ENCODE measurements at places on chromosomes 13 and 19.

- DNase-seq: peak; percentile 10
Measured at GRCh38 chr13:84446972-84447639, 564.8 kb upstream of the SLITRK1 start.

DNA sequence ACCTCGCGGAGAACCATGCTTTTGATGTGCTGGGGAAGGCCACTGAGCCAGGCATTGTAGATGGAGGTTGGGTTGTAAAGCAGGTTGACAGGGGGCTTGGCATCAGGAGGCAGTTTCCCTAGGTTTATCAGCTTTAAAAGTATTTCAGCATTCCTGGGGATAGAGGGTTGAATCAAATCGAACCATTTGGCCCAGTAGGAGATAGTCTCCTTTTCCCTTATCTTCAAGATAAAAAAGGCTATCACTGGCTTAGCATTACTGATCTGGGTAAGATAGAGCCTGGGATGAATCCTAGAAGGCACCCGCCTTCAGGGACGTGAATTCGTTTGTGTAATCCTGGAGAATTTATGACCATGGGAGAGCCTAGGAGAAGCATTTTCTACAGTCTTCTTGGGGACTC is 30.6 kb downstream of the SLC6A16 start:
- no peak for DNase-seq

GRCh38 chr13:41680900-41681299 is 223.6 kb downstream of the RGCC start:
- no peak for DNase-seq

DNA sequence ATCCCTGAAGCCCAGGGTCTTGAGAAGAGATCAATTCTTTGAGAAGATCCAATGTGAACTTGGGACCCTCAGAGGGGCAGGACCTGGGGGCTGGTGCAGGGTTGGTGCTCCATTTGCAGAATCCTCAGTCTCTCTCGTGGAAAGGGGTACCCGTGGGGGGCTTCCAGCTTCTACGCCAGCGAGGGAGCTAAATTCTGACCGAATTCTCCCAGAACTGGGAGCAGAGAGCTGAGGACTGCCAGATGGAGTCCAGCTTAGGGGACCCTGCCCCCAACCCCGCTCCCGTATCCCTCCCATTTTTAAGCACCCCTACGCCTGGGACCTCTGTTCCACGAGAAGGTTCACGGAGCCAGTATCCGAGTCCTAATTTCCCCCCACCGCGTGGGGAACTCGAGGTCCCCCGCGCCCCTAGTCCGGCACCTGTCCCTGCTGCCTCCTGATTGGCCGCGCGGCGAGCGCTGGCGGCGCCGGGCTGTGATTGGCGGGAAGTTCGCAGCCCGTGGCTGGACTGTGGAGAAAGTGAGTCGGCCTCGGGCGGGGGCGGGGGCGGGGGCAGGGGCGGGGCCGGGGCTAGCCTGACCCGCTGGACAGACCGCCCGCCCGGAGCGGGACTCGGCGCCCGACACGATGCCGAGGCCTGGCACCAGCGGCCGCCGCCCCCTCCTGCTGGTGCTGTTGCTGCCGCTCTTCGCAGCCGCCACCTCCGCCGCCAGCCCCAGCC is 4.4 kb upstream of the LTBP4 start:
- DNase-seq: peak; percentile 49

DNA sequence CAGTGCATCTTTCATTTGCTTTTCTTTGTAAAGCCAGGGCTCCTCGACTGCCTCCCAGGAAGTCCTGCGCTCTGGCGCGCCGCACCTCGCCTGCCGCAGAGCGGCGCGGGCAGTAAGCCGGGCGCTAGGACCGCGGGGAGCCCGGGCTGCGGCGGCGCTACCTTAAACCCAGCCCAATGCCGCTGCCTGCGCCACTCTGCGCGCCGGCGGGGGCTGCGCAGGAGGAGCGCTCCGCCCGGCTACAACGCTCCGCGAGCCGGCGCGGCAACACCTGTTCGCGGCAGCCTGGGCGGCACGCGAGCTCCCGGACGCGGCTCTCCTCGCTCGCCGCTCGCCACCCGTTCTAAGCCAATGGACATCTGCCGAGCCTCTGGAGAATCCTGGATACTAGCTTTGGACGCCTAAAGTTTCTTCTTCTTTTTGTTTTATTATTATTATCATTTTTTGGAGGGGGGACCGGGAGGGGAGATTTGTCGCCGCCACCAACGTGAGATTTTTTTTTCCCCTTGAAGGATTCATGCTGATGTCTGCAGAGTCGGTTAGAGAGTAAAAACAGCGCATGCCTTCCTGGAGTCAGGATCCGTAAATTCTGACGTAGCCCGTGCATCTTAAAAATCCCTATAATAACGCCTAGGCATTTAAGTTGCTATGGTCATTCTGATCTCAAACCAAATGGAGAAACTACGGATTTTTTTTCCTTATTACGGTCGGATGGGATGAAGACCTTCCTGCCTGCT is at the start of gene FGF9:
TSS of gene FGF9 (plus strand) at position 191 of the 737 bp plus-strand sequence. CDS start 840 bp downstream, outside the sequence.
- DNase-seq: peak; percentile 78

DNA sequence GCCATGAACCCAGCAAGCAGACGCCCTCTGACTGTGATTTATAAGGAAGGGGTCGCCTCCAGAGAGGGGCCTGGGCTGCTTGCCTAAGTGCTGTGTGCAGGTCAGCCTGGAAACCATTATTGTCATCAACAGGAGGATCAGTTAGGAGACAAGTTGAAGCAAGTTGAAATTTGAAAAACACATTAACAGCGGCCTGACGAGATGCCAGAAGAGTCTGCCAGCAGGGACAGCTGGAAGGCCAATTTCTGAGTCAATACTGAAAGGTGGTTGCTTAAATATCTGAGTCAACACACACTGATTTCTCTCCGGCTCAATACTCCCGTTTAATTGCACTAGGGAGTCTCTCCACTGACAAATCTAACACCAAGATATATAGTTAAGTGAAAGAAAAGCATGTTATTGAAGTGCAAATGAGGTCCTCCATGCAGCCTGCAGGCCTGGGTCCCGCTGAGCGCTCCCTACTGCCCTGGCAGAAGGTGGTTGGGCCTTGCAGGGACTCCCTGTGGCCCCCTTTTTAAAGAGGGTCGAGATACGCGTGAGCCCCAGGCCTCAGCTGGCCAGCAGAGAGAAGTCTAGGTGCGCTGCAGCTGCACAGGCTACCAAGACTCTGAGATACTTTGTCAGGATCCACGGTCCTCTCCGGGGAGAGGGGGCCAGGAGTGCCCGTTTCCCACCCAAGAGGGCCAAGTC is 91.1 kb downstream of the RNASEH2B start:
- peak; percentile 12 for DNase-seq

- no peak for DNase-seq
Measured at GRCh38 chr19:8108560-8109445, 40.6 kb downstream of the FBN3 start.

- DNase-seq: peak; percentile 42
Measured at GRCh38 chr19:40147693-40148347, 43.4 kb upstream of the MAP3K10 start.

- peak; percentile 23 for DNase-seq
Measured at GRCh38 chr13:46184277-46184699, 2.3 kb upstream of the LCP1 start.

DNA sequence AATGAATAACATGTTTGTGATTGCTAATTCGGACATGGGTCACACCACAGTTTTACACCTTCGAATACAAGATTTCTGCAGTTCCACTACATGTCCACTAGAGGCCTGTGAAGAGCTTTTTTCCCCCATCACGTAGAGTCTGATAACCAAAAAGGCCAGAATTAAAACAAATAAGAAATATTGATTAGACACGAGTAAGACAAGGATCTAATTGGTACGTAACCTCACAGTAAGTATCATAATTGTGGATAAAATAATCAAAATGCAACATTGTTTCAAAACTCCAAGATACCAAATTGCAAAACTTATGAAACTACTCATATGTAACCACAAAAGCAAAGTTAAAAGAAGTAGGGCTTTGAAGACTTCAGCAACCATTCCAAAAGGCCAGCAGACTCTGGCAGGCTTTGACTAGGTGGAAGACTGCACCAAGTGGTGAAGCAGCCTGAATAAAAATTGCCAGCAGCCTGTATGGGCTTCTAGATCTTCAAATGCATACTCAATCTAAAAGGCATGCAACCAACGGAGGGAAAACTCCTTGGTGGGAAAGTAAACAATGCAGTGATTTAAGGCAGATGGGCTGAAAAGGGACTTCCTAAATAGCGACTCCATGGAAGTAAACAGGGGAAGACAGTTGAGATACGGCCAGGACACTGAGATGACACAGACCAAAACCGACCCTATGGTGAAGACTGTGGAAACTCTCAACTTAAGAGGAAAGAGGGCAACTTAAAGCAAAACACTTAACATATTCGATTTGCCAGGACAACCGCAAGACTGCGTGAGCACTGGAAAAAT is 56.7 kb downstream of the STARD13 start:
- DNase-seq: peak; percentile 86

GRCh38 chr13:84870190-84870589 is 929.0 kb downstream of the SLITRK6 start:
- DNase-seq: no peak

- DNase-seq: no peak
Measured at GRCh38 chr19:39768334-39768733, 10.3 kb upstream of the LEUTX start.

GRCh38 chr13:35028338-35028867 is 86.3 kb downstream of the NBEA start:
- no peak for DNase-seq

- DNase-seq: peak; percentile 30
Measured at GRCh38 chr13:79810669-79811068, 329.7 kb downstream of the NDFIP2 start.

- no peak for DNase-seq
Measured at GRCh38 chr19:58182577-58182988, 278 bp upstream of the ZNF274 start.

- DNase-seq: no peak
Measured at GRCh38 chr19:33825556-33825955, 28.9 kb downstream of the KCTD15 start.

DNA sequence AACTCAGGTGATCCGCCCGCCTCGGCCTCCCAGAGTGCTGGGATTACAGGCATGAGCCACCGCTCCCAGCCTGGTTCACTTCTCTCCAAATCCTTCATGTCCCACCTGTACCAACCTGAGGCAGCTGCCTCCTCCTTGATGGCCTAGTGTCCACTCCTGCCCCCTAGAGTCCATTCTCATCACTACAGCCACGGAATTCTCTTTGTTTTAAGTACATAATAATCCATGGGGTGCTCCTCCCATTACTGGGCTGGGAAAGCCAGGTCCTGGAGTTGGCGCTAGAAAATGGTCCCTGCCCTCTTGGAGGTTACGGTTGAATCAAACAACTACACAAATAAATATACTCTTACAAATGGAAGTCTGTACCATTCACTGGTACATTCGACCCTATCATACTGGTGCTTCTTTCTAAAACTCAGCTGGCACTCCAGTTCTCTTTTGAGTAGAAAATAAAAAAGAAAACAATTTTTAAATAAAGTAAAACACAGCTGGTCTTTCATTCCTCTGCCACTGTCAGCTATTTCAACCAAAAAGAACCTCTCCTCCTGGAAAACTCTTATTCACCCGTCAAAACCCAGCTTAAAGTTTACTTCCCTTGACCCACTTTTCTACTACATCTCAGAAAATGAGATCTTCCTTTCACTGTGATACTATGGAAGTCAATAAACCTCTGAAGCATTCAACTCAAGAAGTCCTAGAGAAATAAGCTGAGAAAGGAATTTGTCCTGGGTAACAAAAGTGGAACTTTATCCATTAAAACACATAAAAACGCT is 22.4 kb upstream of the ARHGEF18 start:
- DNase-seq: peak; percentile 33

DNA sequence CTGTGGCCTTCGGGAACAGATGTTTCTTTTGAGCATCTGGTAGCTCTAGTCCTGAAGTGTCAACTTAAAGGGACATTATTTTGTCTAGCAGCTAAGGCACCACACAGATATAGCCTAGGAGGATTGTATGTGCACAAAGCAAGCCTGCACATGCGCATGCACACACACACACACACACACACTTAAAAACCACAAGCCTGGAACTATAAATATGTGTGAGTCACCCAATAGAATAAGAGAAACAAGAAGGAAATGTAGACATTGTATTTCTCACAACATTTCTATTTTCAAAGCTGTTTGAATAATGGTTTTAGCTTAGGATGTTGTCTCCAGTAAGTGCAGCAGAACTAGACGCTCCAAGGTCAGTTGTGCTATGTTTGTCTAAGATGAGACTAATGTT is 516.5 kb downstream of the SUCLA2 start:
- DNase-seq: peak; percentile 70

- DNase-seq: no peak
Measured at GRCh38 chr19:22893855-22894270, 61.8 kb downstream of the ZNF723 start.

- DNase-seq: no peak
Measured at GRCh38 chr19:16320987-16321386, 3.6 kb upstream of the KLF2 start.

- no peak for DNase-seq
Measured at GRCh38 chr13:93080587-93080986, 146.0 kb upstream of the GPC6 start.
